HEK293T (cell line): ENCODE measurements at places on chromosomes 2 and 18.

DNA sequence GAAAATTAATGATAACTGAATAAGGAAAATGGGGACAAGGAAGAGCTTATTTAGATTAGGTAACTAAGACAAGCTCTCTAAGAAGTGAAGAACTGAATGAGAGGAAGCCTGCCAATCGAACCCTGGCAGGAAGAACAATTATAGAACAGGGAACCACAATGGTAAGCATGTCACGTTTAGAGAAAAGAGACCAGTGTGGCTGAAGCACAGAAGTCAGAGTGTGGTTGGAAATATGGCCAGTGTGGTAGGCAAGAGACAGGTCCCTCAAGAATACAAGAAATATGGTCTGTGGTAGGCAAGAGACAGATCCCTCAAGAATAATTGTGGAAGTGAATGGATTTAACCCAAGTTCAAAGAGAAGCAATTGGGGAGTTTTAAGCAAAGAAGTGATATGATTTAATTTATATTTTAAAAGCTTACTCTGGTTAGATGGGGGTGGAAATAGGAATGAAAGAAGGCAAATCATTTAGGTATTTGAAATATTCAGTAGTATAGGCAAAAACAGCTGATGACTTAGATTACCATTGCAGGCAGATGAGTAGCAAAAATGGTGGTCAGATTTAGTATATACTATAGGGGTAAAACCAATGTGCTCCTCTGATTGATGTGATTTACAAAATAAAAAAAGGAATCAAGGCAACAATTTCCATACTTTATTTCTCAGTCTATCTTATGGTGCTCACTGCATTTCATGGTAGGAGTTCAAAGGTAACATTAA is 38.8 kb upstream of the ERMN start:
- DNase-seq = no peak

DNA sequence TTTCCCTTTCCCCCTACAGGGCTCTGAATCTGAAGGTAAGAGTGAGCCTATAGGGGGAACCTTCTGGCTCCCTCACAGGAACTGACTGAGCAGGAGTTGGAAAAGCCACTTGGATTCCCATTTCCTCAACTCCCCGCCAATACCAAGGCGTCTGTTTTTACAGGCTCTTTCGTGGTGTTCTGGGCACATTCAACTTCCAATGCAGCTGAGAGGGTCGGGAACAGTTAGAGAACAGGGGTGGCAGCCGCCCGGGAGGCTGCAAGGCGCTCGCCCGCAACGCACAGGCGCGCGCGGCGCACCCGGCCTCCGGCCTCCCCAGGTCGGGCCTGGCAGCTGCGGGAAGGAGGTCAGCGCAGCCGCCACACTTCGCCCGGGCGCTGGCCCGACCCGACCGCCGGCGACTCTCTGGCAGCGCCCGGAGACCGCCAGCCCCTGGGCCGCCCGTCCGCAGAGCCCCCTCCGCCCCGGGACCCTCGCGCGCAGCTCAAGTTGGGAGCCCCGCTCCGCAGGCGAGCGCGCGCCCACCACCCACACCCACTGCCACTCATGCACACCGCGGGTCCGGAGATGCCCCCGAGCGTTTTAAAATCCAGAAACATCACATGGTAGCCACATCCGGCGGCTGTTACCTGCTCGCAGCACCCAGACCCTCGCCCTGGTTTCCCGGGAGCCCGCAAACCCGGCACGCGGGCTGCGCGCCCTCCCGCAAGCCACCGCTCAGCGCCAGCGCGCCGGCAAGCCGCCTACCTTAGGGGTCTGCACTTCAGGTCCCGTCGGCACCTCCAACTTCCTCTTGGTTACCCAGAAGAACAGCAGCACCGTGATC is 816 bp downstream of the GALNT14 start:
- DNase-seq = no peak

DNA sequence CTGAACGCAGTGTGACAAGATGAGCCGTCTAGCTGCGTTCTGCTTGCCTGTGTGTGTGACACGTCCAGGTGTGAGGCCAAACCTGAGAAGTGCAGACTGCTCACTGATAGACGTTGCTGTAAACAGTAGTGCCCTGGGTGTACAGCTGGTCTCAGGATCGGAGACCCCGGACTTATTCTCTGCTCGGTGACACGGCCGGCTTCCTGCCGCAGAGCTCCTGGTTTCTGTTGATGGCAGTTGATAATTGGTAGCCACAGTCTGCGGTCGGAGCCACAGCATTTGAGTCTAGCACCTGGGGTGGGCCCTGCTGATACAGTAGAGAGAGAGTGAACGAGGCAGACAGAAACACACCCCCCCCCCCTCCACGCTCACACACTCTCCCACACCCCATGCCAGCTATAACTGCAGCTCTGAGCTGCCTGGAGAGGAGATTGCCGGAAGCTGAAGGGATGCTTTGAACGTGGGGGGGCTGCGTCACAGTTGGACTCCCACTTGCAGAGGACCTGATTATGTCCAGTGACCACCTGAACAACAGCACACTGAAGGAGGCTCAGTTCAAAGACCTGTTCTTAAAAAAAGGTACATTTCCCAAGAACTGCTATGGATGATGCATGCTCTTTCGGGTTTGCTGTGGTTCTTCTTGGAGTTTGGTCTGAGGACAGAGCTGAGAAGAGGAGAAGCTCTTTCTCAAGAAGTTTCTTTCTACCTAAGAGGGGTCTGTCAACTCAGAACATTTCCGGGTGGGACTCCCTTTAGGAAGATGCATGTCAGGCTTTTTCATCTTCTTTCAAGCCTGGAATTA is 114.0 kb downstream of the FAM210A start:
- no peak for DNase-seq

DNA sequence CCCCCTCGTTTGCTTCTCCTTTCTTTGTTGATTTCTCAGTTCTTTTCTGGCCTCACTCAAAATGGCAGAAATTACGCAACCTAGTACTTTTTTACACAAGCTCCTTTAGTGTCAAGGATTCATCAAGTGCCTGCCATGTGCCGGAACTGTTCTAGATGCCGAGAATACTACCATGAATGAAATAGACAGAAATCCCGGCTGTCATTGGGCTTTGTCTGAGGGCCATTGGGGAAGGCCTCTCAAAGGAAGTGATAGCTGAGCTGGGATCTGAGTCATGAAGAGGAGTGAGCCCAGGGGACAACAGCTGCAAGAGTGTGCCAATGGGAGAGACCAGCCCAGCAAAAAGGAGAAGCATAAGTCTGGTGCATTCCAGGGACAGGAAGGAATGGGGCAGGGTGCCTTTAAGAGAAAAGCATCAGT is 34.3 kb upstream of the PPP1CB start:
- DNase-seq = no peak

DNA sequence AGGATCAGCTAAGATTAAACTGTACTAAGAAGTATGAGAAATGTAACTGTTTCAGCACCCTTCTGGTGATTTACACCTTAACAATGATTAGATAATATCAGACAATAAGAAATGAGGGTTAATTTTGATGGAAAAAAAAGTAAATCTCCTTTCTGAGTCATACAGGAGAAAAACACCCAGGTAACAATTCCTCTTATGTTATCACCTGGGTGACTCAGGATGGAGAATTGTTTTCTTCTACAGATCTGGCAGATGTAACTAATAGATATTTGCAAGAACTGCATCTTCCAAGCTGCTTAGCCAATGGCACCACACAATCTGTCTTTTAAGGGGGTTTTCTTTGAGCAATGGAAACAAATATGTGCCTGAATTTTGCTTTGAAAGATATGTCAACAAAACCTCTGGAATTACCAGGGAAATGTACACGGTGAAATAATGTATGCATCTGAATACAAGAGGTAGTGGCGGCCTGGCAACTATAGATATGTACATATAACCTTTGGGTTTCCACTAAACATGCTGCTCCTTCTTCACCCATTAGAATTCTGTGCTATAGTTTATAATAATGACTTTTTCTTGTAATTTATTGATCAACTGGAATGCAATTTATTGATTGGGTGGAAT is 407.9 kb downstream of the CPS1 start:
- no peak for DNase-seq

DNA sequence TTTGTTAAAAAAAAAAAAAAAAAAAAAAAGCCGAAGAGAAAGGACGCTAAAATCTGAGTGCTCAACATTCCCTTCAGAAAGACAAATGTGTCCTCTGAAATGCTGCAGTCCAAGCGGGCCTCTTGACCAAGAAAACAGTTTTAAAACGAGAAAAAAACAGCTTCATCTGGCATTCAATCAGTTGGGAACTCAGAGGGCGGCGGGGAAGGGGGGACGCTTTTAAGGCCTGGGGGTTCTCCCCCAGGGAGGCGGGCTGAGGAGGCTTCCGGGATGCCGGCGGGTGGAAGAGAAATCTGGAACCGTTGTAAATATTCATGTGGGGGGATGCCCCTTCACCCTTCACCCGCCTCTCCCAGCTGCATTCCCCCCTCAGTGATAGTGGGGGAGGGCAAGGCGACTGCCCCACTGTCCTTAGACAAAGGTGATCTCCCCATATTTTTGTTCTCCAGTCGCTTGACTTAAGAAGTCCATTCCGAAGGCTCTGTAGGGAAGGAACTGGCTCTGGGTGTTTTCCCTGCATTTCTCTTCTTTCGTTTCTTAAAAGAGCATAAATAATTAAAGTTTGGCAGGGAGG is 3.3 kb upstream of the HOXD11 start:
- DNase-seq = no peak

GRCh38 chr2:219299372-219299760 is 9.8 kb downstream of the PTPRN start:
- DNase-seq = no peak

DNA sequence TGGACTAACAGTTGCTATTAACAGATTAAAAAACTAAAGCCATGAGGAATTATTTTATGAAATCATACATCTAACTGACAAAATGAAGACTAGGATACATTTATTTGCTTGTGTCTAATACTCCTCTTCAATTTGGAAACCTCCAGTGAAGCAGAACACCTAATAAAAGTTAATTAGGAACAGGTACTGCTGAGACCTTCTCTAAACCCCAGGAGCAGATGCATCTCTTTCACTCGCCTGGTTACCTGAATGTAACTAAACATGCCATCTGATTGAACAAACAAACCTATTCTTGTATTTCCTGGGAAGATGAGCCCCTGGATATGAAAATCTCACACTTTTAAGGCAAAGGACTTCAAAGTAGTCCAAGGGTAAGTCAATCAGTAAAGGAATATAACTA is 898.2 kb downstream of the NRXN1 start:
- DNase-seq = no peak

GRCh38 chr2:105521176-105521575 is 122.3 kb upstream of the FHL2 start:
- no peak for DNase-seq

- no peak for DNase-seq
Measured at GRCh38 chr2:47007223-47007825, 91.7 kb upstream of the MCFD2 start.

- no peak for DNase-seq
Measured at GRCh38 chr2:200179151-200179550, 127.3 kb upstream of the SPATS2L start.

DNA sequence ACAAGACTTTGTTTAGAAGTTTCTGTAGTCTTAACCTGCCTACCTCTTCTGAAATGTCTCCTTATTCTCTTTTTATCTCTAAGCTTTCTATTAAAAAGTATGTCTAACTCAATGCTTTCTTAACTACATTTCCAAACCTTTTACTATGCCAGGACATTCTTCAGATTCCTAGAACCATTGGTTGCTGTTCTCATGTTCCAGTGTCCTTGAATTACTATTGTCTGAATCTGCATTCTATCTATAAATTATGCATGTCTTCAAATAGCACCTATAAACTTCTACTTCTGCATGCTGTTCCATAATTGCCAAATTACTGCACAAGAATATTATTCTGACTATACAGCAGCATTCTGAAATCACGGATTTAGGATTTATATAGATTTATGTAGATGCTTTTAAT is 166.0 kb upstream of the VWC2L start:
- no peak for DNase-seq

DNA sequence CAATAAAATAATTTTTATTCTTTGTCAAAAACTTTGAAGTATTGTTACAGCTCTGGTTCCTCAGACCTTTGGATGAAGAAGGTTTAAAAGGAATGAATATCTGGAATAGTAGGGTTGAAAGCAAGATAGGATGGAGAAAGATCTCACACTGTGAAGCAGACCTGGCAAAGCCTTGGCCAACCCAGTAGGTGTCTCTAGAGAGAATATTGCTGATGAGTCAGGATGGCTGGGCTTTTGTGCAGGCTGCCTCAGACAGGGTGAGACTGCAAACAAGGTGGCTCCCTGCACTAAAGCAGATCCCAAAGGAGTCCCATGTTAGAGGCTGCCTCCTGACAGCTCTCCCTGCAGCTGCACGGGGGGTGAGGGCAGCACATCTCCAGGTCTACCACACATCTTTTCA is 226.0 kb upstream of the ITGA4 start:
- DNase-seq = no peak

GRCh38 chr2:234251326-234252271 is 201.1 kb downstream of the SPP2 start:
- no peak for DNase-seq

- DNase-seq = no peak
Measured at GRCh38 chr2:217996361-217996760, 6.4 kb downstream of the TNS1 start.

- no peak for DNase-seq
Measured at GRCh38 chr2:176471949-176472348, 202.7 kb downstream of the MTX2 start.

- no peak for DNase-seq
Measured at GRCh38 chr2:120342446-120342845, 3.5 kb upstream of the INHBB start.

- no peak for DNase-seq
Measured at GRCh38 chr2:234904785-234905184, 47.0 kb upstream of the SH3BP4 start.

DNA sequence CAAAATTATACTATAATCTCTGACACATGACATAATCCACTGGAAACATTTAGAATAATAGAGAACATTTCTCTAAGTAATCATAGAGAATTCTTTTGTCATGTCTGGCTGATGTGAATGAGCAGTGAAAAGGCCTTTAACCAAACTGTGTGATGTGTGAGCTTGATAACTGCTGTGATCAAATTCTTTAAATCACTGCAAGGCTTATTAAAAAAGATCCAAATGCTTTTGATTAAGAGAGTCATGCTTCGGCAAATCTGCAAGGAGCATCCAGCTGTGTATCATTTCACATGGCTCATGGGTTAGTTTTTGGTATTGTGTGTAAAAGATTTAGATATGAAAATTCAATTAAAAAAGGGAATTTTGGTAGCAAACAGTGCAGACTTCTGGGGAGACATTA is 58.6 kb upstream of the TFPI start:
- no peak for DNase-seq

- no peak for DNase-seq
Measured at GRCh38 chr2:67982956-67983355, 79.8 kb downstream of the C1D start.

- no peak for DNase-seq
Measured at GRCh38 chr18:23238152-23238531, 102.9 kb downstream of the CABLES1 start.

GRCh38 chr2:100174026-100174431 is 31.6 kb upstream of the AFF3 start:
- DNase-seq = no peak

GRCh38 chr2:95110395-95110794 is 11.2 kb downstream of the MRPS5 start:
- DNase-seq = no peak

GRCh38 chr18:48939205-48940097 is 11.3 kb downstream of the SMAD7 start:
- DNase-seq = no peak
